ENCODE measurements at places on chromosomes 2 and 18.

GRCh38 chr18:30982285-30982992, 60.1 kb downstream of the DSC3 start:
- DNase-seq, result no peak

GRCh38 chr2:241811952-241812729, 3.1 kb downstream of the NEU4 start:
- no peak for DNase-seq

DNA sequence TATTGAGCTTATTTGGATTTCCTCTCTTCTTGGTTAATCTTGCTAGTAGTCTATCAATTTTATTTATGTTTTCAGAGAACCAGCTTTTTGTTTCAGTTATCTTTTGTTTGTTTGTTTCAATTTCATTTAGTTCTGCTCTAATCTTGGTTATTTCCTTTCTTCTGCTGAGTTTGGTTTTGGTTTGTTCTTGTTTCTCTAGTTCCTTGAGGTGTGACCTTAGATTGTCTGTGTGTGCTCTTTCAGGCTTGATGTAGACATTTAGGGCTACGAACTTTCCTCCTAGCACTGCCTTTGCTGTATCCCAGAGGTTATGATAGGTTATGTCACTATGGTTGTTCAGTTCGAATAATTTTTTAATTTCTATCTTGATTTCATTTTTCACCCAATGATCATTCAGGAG, 141.6 kb downstream of the ZNF236 start:
- no peak for DNase-seq

GRCh38 chr2:99403084-99403483, 65.9 kb downstream of the EIF5B start:
- no peak for DNase-seq

DNA sequence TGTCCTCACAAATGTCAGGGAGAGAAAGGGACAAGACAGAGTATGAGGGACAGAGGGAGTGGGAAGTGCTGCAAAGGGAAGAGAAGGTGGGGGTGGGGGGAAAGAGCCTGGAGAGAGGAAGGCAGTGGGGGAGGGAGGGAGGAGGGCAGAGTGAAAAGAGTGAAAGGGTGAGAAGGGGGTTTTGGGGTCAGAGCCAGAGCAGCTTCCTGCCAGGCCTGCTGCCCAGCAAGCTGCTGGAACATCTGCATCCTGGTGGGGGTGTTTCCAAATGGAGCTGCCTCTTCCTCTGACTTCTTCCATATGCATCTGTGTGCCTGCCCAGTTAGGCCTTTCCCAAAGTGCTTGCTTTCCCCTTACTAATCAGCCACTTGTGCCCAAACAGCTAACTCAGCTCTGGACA, 94.3 kb upstream of the CELF4 start:
- DNase-seq, result no peak

DNA sequence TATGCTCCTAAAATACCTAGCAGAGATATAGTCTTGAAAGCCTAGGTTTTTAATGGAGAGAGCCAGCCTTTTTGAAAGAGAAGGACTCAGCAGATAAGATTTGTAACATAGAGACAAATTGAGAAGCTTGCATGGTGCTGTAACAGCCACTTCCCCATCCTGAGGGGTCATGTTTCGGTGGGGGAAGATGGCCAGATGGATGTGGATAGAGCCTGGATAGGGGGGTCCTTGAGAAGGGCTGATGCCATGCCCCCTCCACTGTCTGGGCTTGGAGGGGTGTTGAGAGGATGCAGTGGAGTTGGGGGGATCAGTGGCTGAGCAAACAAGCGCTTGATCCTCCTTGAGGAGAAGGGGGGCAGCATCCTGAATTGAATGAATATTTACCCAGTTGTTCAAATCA, 178.0 kb upstream of the HS6ST1 start:
- no peak for DNase-seq

- no peak for DNase-seq
These were observed 4.3 kb upstream of the TRPM8 start for GRCh38 chr2:233912691-233913423.

- DNase-seq, result no peak
These were observed 84.2 kb downstream of the TGFA start for GRCh38 chr2:70469435-70469834.

GRCh38 chr2:106956879-106957278, 70.9 kb upstream of the ST6GAL2 start:
- no peak for DNase-seq

DNA sequence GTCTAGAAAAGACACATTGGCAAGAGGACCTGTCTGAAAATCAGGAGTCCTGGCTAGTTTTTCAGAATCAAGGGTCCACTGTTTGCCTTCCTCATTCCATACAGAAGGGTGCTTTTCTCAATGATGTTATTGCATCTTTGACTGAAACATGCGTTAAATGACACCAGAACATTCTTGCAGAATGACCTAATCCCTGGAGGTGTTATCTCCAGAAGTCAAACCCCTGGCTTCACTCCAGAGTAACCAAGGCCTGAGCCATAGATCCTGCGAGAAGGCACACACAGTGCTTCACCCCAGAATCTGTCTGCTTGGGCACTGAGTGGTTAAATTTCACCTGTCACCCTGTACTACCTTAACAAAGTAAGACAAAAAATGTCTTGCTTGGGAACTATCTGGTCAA, 1055.2 kb upstream of the FANCL start:
- no peak for DNase-seq

GRCh38 chr18:74190086-74190485, 41.8 kb downstream of the TIMM21 start:
- DNase-seq, result no peak

DNA sequence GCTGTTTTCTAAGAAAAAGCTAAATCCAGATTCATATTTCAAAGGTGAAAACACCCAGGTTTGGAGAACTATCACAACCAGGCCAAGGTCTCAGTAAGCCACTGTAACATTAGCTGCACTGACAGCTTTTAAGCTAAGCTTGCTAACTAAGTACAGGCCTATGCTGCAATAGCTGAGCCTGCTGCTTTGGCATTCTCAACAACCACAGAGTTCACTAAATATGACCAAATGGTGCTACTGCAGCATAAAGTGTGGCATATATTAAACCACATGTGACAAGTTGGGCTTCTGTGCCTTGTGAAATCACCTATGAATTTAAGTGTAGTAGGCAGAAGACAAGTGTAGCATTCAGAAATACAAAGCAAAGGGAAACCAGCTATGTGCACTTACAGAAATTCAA, 206.7 kb downstream of the TCF4 start:
- no peak for DNase-seq

DNA sequence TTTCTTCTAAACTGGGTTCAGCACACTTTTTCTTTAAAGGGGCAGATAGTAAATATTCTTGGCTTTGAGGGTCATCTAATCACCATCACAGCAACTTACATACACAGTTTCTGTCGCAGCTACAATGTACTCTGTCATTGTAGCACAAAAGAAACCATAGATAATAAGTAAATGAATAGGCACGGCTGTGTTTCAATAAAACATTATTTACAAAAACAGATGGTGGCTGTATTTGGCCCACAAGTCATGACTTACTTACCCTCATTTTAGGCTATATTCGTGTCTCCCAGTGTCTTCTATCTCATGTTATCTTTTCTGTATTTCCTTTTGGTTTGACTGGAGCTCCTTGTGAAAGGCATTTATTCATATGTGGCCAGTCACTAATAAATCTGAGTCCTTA, 168.3 kb downstream of the MAP2 start:
- no peak for DNase-seq

DNA sequence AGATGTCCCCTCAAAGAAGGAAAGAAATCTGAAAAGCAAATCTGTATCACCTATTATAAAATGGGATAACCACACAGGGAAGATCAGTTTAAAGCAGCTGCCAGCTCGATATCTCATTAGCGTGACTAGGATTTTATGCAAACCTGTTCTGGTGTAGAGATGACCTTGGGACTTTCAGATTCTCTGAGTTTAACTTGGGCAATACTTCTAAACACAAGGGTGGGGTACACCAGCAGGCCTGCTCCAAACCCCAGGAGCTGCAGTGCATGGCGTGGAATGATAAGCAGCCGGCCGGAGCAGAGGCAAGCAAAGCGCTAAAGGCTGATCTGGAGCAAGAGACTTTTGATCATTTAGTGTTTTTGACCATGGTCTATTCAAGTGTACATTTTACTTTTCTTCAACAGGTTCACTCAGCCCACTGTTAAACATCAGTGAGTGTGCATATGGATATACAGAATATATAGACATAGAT, 4.7 kb downstream of the SERTAD2 start:
- DNase-seq, result no peak

- DNase-seq, result no peak
These were observed 38.2 kb upstream of the DPP4 start for GRCh38 chr2:162111958-162112850.

DNA sequence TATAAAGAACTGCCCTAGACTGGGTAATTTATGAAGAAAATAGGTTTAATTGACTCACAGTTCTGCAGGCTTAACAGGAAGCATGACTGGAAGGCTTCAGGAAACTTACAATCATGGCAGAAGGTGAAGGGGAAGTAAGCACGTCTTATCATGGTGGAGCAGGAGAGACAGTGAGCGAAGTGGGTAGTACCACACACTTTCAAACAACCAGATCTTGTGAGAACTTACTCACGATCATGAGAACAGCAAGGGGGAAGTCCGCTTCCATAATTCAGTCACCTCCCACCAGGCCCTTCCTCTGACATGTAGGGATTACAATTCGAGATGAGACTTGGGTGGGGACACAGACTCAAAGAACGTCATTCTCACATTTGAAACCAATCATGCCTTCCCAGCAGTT, 260.1 kb upstream of the FAM98A start:
- peak; percentile 4 for DNase-seq

DNA sequence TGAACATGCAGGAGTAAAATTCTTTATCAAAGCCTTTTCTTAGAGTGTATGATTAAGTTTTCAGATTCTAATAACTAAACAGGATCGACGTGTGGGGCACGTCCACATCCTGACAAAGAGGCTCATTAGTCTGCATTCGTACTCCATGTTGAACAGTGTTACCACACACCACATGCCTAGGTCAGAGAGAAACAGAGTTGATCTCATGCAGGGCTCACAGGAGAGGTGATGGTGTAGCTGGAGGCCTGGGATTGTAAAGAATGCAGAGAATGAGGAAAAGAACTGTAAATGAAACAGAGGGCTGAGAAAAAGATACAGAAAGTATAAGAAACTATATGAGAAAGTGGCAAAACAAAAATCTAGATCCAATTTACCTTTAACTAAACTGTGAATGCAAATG, 632.5 kb downstream of the BCL11A start:
- DNase-seq, result no peak

DNA sequence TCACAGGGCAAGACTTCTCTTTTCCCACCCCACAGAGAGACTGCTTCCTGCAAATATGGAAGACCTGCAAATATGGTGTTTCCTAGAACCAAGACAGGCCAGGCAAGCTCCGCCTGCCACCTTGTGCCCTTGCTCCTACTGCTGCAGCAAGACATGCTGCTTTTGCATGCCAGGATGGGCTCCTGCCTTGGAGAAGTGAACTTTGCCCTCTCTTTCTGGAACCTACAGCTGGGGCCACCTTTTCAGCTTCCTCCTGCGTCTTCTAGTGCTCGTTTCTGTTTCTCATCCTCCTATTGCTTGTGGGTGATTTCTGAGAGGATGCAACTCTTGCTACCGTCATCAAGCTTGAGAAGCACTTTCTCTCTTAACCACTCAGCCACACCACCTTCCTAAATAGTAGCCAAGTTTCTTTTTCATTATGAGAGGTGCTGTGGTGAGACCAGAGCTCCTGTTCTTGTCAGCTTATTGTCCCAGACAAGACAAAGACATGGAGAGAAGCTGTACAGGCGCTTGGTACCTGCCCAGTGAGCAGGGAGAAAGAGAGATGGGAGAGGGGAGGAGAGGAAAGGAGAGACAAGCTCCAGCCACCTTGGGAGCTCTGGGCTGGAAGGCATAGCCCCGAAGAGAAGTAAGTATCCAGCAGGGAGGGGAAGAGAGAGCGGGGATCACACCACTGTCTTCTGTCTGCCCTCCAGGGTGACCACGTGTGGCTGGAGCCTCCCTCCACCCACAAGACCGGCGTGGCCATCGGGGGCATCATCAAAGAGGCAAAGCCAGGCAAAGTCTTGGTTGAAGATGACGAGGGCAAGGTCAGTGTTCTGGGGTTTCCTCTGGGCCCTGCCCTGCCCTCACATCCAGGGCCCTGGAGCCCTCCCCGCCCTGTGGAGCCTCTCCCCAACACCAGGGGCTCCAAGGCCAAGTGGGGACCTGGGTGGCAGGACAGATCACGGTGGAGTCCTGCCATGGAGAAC, 28.3 kb downstream of the MYO7B start:
- DNase-seq, result no peak

DNA sequence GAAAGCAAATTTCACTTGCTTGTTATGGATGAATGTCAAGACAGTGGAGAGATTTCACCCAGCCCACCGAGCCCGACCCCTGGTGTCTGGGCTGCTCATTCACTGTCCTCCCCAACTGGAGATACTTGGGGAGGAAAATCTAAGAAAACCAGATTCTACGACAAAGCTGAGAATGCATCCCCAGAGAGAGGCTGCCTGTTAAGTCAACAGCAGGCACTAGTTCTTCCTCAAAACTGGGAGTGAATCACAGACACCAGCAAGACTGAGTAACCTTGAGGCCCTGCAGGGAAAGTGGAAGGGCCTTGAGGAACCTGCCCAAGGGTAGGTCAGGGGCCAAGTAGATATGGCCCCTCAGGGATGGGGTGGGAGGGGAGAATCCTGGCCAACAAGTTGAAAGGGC, 34.2 kb upstream of the MLPH start:
- DNase-seq, result no peak

DNA sequence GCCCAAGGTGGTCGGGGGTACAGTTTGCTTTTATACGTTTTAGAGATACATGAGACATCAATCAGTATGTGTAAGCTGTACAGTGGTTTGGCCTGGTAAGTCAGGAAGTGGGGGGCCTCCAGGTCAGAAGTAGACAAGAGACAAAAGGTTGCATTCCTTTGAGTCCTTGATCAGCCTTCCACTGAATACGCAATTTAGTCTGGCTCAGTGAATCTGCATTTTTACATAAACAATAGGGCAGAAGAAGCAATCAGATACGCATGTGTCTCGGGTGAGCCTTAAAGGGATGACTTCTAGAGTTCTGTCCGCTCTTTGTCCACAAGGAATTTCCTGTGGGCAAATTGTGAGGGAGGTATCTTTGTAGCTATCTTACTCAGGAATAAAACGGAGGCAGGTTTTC, 87.2 kb downstream of the SOWAHC start:
- DNase-seq, result no peak

DNA sequence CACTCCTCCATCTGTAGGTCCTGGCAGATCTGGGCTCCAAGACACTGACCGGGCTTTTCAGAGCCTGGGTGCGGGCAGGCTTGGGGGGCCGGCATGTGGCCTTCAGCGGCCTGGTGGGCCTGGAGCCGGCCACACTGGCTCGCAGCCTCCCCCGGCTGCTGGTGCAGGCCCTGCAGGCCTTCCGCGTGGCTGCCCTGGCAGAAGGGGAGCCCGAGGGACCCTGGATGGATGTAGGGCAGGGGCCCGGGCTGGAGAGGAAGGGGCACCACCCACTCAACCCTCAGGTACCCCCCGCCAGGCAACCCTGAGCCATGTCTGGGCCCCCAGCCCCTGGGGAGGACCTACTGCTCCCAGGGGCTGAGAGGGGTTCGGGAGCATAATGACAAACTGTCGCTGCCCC, 761 bp upstream of the CHRND start:
- DNase-seq, result no peak

DNA sequence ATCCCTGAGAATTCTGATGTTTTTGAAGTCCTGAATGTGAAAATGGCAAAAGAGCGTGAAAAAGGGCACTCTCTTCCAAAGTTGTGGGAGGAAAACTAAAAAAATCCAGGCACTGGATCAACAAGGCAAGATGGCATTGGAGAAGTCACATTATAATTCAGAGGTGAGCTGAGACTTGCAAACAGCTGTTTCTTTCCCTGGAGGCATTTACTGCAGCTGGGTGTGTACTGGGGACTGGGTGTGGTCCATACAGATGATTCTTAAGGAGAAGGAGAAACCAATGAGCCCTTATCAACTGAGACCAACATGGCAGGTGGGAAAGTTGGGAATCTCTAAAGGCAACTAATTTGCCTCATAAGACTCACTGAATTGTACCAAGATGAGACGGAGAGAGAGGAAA, 313.9 kb downstream of the TRIB2 start:
- no peak for DNase-seq

Data from bone marrow (tissue), 2 donors.